ENCODE measurements at places on chromosomes 11 and 22. TPM values are rescaled to one million over a fixed set of nuclear protein-coding genes. Genes with fewer than 3 reads are reported as not detected.

DNA sequence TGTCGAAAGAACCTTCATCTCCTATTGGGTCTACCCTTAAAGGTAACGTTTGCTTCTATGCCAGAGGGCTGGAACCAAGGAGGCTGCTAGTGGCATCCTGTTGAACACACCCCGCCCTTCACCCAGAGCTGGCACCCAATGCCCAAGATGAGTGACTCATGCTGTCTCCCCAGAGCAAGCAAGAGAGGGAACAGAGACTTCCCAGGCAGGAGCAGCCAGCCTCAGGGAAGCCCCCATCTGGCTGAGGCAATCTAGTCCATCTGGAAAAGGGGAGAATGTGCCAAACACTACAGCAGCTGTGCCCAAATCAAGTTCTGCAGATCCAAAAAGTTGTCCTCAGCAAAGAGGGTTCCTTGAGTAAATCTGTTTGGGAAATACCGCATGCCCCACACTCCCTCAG, 91.9 kb upstream of the TP53I11 start:
- DNase-seq: no peak

GRCh38 chr11:116791002-116791812, 472 bp downstream of the APOA5 start:
- DNase-seq: peak; percentile 79

The SHANK2 gene
- total RNA-seq: not detected

- DNase-seq: no peak
Measured at GRCh38 chr22:19039796-19040280, 82.4 kb downstream of the DGCR2 start.
